ENCODE measurements at places on chromosomes 3 and 15.

DNA sequence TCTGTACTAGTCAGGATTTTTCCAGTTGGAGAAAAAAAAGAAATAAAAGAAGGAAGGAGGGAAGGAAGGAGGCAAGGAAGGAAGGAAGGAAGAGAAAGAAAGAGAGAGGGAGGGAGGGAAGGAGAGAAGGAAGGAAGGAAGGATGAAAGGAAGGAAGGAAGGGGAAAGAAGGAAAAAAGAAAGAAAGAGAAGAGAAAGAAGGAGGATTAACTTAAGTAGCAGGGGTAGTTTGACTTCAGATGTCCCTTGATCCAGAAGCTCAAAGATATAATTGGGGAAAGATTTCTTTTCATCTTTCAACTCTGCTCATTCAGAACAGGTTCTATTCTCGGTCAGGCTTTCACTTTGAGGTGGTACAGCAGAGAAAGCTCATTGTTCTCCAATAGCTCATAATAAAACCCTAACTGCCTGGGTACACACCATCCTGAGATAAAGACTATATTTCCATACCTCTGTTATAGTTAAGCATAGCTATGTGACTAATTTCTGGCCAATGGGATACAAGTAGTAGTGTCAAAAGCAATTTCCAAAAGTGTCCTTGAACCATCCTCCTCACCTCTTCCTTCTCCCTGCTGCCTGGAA, 23.5 kb upstream of the STT3B start:
- DNase-seq = no peak

DNA sequence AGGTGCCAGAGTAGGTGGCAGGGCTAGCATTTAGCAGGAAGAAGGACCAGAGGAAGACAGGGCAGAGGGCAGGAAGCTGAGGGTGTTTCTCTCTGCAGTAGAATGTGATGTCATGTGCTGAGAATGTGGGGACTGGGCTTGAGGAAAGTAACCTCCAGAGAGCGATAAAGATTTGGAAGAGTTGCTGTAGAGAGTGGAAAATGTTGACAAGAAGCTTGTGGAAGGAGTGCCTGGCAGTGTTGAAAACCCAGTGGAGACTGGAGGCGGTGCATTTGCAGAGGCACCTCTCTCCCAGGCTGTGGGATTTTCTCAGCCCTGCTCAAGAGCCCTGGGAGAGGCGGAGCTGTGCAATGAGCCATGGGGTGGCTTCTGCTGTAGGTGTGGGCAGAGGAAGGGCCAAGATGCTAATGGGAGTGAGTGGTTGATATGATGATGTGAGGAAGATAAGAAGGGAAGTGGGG, 54.8 kb downstream of the MESD start:
- DNase-seq = no peak

DNA sequence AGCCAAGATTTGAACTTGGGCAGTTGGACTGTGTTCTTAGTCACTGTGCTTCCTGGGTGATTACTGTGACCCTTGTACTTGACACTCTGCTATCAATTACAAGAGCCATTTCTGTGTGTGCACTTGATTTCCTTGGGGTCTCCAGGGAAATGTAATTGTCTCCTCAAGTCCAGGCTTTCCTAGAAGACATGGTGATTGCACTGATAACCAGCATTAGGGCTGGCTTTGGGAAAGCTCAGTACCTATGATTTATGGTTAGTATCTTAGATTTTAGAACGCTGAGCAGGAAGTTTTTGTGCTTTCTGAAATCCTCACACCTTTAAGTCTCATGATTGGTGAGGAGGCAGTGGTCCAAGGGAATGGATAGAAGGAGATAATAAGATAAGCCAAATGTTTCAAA, 1.6 kb upstream of the CLDN11 start:
- DNase-seq = no peak

DNA sequence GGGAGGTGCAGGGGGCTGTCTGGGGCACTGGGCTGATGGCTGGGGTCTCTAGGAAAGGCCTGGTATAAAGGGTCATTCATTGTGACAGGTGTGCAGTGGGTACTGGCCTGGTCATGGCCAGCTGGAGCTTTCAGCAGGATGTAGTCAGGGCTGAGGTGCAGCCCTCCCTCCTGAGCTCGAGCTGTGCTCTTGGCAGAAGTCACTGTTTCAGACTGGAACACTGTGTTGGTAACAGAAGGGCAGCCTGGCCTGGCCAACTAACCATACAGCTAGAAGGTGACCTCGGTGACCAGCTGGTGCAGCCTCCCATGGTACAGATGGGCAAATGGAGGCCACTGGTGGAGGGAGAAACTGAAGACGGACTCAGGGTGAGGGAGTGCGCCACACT, 34.4 kb upstream of the LCTL start:
- no peak for DNase-seq

- peak; percentile 92 for DNase-seq
Measured at GRCh38 chr3:47513125-47513929, at the start of gene ELP6. ELP6 (minus strand) TSS chr3:47513712; CDS start chr3:47513590, 122 bp downstream.

Data from stimulated activated CD8-positive, alpha-beta memory T cell treated with anti-CD3 and anti-CD28 coated beads, Interleukin-7, amount 100 ng/mL, for 1 hour (primary cell).